ENCODE measurements at places on chromosomes 3 and 15.

DNA sequence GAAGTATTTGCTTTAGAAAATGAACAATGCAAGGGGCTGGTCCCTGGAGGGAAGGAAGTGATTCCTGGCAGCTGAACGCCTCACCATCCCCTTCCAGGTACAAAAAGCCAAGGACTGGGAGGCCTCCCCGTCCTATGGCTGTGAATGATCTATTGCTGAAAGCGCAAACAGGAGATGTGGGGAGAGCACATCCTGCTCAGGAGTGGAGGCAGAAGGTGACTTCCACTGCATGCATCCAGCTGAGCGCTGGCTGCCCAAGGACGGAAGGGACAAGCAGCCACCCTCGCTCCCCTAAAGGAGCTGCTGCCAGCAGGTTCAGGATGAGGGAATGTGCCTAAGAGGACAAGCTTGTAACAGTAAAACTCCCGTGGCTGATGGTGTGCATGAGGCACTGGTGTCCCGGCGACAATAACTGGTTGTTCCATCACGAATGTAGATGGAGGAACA lies 41.4 kb downstream of the ABTB1 start:
- no peak for DNase-seq

DNA sequence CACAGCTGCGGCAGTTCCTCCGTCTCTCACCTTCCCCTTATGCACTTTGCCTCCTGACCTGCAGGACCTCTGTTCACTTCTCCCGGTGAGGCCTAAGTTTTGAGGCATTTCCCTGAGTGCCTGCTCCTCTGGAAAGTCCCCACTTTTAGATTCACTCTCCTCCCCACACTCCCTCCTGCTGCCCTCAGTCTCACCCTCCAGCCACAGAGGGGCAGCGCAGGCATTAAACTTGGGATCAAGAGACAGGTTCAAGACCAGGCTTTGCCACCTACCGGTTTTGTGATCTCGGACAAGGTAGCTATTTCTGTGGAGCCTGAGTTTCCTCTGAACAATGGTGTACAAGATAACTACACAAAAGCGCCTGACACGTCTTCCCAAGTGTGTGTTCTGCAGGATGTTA lies 19.4 kb downstream of the SLC6A11 start:
- DNase-seq = no peak

GRCh38 chr3:188584162-188584529 lies 430.2 kb downstream of the LPP start:
- no peak for DNase-seq

GRCh38 chr3:23111797-23112196 lies 91.3 kb upstream of the UBE2E2 start:
- no peak for DNase-seq

- no peak for DNase-seq
These were observed 7.6 kb upstream of the SPTBN5 start for GRCh38 chr15:41901431-41901830.

- no peak for DNase-seq
These were observed 45.2 kb downstream of the RPN1 start for GRCh38 chr3:128605091-128606046.

GRCh38 chr3:141328286-141329166 lies 39.8 kb upstream of the ZBTB38 start:
- DNase-seq = no peak

DNA sequence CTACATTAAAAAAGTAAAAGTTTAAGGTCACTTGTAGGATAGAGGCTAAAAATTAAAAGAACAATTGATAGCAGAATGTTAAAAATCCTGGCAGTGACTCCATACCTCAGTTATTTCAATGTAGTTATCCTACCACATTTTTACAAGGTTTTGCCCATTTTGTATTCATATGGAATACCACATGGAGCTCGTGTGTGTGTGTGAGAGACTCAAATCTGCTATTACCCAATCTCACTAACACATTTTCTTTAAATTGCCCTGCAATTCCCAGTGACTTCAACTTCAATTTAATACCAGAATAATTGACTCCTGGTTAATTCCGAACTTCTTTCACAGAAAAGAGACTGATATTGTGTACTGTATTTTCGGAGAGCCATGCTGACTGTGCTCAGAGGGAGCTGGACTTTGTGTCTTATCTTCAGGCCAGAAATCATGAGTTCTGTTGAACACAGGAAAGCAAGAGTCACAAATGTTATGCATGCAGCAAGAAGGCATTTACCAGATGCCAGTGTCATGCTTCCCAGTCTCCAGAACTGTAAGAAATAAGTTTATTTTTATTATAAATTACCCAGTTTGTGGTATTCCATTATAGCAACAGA lies 529.0 kb upstream of the NECTIN3 start:
- DNase-seq = no peak

- no peak for DNase-seq
These were observed 10.1 kb upstream of the ITGA11 start for GRCh38 chr15:68442041-68442440.

GRCh38 chr3:183193762-183194689 lies 31.5 kb upstream of the LAMP3 start:
- DNase-seq = no peak

Measured in CD4-positive, alpha-beta T cell treated with Interleukin-6 for 4 hours (primary cell).